Activated CD4-positive, alpha-beta T cell treated with anti-CD3 and anti-CD28 coated beads, Interleukin-2, amount 50 U/mL, for 24 hours (primary cell): ENCODE measurements at places on chromosomes 3 and 15.

DNA sequence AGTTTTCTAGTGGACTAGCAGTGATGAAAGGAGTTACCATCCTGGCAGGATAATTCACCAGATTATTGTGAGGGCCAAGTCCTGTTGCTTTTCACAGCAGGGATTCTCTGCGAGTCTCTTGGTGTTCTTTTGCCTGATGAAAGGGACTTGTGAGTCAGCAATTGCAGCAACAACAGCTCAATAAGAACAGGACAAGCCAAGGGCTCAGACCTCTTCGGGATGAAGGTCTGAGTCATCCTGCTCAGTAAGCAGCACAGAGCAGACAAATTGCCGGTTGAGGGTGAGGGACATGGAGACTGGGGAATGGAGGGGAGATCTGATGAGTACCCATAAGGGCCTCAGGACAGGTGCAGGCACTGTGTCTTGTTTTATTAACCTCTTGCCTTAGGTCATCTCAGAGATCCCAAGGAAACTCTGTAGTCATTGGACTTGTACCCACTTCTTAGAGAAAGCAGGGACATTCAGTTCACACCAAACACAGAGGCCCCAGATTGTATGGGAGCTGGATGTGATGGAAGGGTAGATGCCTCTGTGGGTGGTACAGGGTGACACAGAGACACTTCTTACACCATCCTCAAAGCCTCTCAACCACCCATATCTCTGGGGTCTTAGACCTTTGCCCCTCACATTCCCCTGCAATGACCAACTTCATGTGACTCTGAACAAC lies 173.8 kb upstream of the TLE3 start:
- DNase-seq, result no peak

GRCh38 chr15:36325206-36325605 lies 254.2 kb upstream of the CDIN1 start:
- DNase-seq, result no peak

DNA sequence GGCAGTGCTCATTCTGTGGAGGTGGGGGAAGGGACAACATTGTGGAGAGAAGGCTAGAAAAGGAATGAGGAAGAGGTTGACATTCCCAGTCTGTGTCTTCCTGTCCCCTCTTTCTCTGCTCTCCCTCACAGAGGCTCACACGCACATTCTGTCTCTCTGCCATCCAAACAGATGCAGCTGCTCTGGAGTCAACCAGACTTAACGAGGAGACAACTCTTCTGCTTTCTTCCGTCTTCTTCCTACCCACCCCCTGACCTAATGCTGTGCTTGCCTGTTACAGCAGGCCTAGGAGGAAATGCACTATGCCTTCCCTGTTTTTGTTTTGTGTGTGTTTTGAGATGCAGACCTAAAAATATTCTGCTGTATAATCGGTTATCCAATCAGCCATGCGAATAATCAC lies 121.9 kb downstream of the CACNA1D start:
- DNase-seq, result no peak

DNA sequence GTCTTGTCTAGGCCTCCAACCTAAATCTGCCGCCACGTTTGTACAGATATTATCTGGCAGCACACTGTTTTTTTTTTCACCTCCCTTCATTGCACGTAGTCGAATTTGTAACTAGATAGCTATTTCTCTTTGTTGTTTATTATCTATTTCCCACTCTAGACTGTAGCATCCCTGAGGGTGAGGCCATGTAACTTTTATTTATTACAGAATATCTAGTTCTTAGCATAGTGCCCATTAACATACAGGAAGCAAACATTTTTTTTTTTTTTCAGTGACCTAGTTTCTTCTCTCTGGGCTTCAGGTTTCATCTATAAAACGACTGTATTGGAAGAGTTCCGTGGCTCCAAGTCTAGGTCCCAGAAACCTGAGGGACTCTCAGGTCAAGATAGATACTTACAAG lies 354.3 kb downstream of the FGF12 start:
- DNase-seq, result no peak

- DNase-seq, result no peak
Measured at GRCh38 chr15:34987609-34988026, 469 bp downstream of the ZNF770 start.

DNA sequence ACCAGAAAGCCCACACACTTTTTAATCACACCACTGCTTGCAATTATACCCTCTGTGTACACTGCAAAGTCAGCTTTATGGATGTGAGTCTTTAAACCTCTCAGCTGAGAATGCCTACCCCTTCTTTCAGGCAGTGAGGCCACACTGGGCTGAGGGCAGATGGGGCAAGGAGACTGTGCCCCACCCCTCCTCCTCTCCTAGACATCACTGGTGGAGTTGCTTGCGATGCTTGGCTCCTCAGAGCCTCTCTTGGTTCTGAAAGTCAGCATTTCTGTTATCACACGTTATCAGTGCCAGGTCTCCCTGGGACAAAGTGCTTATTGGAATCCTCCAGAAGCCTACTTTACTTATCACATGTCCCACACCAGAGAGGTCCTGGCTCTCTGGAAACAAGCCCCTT lies 128.2 kb downstream of the ZNF621 start:
- DNase-seq, result no peak

- no peak for DNase-seq
Measured at GRCh38 chr3:12993517-12994356, 79.5 kb downstream of the IQSEC1 start.

GRCh38 chr15:91447991-91448644 lies 348.1 kb downstream of the SV2B start:
- no peak for DNase-seq

DNA sequence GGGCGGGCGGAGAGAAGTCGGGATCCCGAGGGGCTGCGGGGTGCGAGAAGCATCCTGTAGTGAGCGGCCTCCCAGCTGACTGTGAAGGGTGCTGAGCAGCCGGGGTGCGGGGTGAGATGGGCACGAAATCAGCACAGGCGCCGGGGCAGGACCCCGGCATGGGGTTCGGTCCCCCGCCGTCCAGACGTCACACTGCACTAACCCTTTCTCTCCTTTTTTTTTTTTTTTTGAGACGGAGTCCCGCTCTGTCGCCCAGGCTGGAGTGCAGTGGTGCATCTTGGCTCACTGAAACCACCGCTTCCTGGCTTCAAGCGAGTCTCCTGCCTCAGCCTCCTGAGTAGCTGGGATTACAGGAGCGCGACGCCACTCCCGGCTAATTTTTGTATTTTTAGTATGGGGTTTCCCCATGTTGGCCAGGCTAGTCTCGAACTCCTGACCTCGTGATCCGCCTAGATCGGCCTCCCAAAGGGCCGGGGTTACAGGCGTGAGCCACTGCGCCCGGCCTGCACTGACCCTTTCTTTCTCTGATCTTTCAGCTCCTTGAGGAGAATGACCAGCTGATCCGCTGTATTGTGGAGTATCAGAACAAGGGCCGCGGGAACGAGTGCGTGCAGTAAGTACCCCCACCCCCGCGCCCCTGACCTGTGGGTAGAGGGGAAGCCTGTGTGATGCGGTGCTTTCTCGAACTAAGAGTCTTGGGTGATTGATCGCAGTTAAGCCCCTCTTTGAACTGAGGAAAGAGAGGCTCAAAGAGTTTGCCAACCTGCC lies 513 bp downstream of the SS18L2 start:
- no peak for DNase-seq

DNA sequence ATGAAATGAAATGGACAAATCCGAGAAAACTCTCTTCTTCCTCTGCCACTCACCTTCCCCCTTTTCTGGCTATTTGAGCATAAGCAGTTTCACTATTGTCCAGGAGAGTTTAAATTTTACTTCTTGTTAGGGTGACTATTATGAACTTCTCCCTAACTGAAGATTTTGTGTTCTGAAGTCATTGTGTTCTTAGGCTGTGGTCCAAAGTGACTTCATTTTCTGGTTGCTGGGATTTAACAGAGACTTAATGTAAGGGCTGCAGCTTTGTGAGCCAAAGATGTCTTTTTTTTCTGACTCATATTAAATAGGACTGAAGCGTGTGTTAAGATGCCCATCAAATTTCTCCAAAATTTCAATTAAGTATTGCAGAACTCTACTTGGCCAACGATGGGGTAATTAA lies 46.5 kb upstream of the FSTL1 start:
- DNase-seq, result no peak

DNA sequence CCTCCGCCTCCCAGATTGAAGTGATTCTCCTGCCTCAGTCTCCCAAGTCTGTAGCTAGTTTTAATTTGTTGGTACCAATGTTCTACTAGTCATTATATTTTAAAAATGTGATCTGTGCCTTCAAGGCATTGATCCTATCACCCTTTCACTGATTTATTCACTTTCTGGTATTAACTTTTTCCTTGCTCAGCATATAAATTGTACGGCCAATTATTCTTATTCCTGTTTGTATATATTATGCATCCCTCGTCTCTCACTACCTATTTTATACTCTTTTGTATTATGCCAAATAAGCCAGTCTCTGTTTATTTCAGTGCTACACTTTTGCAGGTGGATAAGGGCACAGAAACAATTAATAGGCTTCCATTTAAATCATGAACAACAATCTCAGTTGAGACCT lies 620.2 kb upstream of the BCHE start:
- DNase-seq, result no peak

DNA sequence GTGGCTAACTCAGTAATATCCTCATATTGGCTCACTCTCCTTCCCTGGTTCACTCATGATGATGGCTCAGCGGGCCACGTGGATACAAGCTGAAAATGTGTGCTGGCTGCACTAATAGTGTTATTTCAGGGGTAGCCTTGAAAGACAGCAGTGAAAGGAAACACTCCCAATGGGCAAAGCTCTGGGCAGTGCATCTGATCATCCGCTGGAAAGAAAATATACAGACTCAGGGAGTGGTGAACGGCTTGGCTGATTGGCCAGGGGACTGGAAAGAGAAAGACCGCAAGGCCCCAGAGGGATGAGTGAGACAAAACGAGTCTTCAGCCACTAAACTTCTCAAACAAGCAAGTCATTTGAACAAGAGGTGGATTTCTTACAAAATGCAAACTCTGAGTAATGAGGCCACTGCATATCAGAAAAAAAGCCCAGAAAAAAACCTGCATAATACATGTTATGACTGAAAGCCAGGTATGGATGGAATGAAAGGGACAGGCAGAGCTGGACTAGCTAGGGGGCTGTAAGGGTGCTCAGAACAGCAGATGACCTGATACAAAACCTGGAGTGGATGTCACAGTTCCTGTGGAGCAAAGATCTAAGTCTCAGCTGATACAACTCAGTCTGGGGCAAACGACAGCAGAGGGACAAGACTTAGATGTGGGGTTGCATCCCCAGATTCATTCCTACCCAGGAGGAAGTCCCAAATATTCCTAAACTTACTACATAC lies 33.3 kb downstream of the CMTM6 start:
- DNase-seq, result no peak

- no peak for DNase-seq
Measured at GRCh38 chr15:74132681-74133651, 2.6 kb downstream of the ISLR2 start.

GRCh38 chr3:10263646-10264363 lies 15.5 kb downstream of the TATDN2 start:
- DNase-seq, result peak; percentile 52

DNA sequence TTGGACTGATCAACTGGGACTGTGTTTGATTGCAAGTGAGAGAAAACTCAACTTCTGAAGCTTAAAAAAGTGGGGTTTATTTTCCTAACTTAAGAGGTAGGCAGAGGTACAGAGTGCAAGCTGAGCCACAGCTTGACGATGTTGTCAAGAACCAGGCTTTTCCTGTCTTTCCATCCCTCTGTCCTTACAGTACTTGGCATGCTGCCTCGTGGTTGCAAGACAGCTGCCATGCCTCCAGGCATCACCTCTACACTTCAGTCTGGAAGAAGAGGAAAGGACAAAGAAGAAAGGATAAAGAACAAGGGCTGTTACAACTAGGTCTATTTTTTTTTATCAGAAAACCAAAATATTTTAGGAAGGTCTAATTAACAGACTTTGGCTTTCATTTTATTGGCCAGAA lies 51.8 kb upstream of the GALNT15 start:
- no peak for DNase-seq

- DNase-seq, result no peak
Measured at GRCh38 chr15:75620841-75621391, 4.6 kb downstream of the SNUPN start.

- DNase-seq, result no peak
Measured at GRCh38 chr3:134795746-134796280, 753 bp downstream of the EPHB1 start.

DNA sequence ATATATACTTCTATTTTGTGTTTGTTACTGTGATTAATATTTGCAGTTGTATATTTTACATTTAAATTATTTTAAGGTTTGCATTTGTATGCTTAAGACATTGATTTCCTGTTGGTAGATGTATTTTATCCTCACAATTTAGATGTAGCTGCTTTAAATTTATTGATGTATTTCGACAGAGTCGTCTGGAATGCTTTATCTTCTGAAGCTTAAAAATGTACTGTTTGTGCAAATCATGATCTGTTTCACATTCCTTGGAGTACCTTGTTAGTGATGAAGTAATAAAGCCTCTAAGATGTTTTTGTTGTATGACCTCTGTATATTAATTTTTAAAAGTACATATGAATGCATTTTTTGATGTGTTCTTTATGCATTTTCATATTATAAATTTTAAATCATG lies 1.9 kb downstream of the CHD2 start:
- DNase-seq, result no peak

GRCh38 chr3:114351123-114351821 lies 57.4 kb downstream of the TIGIT start:
- DNase-seq, result no peak

DNA sequence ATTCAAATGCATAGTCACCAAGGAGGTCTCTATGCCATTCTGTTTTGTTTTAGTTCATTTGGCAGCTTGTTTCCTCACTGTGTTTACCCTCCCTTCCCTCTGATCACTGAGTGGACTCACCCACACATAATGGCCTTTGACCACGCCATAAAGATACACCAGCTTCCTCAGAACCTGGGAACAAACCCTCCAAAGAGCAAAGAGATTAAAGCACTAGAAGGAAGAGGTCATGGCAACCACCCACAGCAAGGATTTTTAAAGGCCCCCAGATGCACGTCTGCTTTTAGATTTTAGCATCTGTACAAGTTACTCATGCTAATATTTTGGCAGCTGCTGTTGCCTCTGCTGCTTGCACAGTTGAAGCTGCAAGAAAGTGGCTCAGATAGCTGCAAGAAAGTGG lies 47.9 kb upstream of the CADPS start:
- DNase-seq, result no peak
